ENCODE measurements at places on chromosomes 12 and 14.

DNA sequence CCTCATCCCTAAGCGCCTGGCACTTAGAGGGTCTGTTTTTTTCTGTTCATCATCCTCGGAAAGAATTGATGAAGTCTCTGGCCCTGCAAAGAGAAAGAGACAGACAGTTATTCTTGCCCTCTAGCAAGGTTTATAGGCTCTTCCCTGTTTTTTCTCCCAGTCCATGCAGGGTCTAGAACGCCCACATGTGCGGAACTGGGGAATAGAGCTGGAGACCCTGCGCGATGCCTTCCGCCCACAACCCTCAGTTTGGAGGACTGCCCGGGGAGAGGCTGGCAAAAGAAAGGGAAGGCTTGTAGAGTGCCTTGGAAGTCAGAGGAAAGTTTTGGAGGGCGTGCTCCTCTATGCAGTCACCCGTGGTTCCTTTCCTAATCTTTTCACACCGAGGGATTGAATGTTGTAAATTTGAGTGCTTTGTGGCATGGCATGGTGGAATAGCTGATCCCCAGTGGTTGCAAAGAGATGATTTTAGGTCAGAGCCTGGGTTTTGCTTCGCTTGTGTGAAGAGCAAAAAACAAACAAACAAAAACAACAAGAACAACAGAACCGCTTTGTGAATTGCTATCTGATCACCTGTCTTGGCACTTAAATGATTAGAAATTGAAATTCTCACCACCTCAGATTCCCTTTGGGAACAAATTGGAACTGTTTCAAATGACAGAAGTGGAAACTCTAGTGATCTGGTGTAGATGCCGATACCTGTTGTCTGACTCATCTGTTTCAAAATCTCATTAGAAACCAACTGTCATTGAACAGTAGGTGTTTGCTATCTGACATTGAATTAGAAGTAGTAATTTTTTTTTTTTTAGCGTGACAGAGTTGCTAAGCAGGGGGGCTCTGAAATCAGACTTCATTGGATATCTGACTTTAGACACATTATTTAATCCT, 947 bp downstream of the GAS2L3 start:
- peaks cover 10% of the 10 kb centered on the region for H3K36me3 ChIP-seq
- no peak overlapping the region for H3K27ac ChIP-seq
- peaks cover 11% of the 10 kb centered on the region for H3K4me1 ChIP-seq
- peaks cover 30% of the 10 kb centered on the region for H3K27me3 ChIP-seq
- peak; percentile 21 for DNase-seq
- H3K4me3 ChIP-seq, result peak overlapping the region; percentile 92

DNA sequence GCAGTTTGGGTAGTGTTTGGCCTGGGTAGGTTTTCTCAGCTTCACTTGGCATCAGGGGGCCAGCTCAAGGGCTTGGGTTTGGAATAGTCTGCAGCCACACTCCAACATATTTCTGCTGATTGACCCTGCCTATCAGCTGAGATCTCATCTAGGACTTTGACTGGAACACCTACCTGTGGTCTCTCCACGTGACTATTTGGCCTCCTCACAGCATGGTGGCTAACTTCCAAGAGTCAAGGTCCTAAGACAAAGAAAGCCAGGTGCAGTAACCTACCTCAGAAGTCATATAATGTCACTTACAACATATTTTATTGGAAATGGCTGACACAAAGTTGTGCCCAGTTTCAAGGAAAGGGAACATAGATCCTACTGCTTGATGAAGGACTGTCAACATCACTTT, 481.0 kb downstream of the EGLN3 start:
- H3K27me3 ChIP-seq, result no peaks in the 10 kb centered on the region
- H3K36me3 ChIP-seq, result no peaks in the 10 kb centered on the region
- no peak for DNase-seq
- H3K4me1 ChIP-seq, result peaks cover 30% of the 10 kb centered on the region
- H3K4me3 ChIP-seq, result no peak overlapping the region

DNA sequence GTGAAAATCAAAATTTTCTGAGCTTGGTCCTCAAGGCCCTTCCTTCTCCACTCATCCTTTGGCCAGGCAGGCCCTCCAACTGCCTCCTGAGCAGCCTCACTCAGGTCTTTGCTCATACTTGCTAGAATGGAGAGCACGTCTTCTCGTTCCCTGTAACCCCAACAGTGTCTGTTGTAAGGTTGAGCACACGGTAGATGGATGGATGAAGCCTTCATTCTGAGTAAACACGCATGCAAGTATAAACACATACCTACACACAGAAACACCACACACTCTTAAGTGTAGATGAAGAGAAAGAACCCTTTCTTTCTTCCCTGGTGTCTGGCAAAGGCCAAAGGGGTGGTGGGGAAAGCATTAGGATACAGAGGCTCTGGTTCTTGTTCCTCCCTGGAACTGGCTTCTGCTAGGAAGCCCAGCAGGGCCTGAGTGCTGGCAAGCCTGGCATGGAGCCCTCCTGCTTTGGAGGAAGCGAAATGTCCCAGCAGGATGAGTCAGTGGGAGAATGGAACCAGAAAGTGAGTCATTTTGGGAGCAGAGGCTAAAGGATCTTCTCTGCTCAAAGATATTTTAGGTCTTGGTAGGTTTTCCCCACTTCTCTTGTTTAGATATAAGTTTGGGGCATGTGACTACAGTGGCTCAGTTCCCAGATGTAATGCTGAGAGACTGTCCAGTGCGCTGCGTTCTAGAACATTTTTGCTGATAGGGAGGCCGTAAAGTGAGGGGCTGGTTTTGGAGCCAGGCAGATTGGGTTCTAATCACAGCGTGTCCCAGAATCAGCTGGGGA, 127.4 kb downstream of the CACNA1C start:
- no peaks in the 10 kb centered on the region for H3K36me3 ChIP-seq
- H3K27ac ChIP-seq, result no peak overlapping the region
- peaks cover 22% of the 10 kb centered on the region for H3K4me1 ChIP-seq
- H3K4me3 ChIP-seq, result no peak overlapping the region
- peaks cover 41% of the 10 kb centered on the region for H3K27me3 ChIP-seq

DNA sequence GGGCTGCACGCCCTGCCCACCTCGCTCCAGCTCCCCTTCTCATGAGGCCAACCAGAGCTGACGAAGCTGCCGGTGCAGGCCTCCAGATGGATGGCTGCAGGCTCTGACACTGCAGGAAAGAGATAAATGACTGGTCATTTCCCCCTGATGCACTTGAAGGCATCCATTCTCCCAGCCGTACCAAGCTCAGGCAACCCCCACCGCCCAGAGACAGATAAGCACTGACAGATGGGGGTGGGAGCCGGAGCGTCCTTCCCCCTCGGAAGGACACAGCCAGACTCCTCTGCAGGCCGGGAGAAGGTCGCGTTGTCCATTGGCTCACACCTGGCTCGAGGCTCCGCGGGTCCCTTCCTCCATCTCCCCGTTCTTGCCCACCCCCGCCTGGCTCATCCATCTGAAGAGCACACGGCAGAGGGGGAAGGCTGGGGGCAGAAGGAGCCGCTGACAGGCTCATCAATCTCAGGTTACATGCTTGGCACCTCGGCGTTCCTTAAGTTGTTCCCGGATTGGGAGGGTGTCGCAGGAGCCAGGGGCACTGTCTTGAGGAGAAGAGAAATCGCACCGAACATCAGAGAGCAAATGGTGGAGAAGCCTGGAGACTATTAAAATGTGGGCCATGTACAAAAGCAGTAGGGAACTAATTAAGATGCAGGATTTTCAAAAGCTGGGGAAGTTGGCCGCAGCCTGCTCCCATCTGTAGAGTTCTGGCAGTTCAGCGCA, 151.6 kb downstream of the DPF3 start:
- H3K27me3 ChIP-seq, result peaks cover 16% of the 10 kb centered on the region
- peak; percentile 52 for DNase-seq
- peak overlapping the region; percentile 11 for H3K27ac ChIP-seq
- H3K4me1 ChIP-seq, result peaks cover 75% of the 10 kb centered on the region
- peak overlapping the region; percentile 70 for H3K4me3 ChIP-seq

GRCh38 chr12:28578833-28579252, 388.6 kb downstream of the CCDC91 start:
- H3K27ac ChIP-seq, result no peak overlapping the region
- DNase-seq, result no peak
- H3K36me3 ChIP-seq, result no peaks in the 10 kb centered on the region
- no peaks in the 10 kb centered on the region for H3K4me1 ChIP-seq
- no peak overlapping the region for H3K4me3 ChIP-seq

DNA sequence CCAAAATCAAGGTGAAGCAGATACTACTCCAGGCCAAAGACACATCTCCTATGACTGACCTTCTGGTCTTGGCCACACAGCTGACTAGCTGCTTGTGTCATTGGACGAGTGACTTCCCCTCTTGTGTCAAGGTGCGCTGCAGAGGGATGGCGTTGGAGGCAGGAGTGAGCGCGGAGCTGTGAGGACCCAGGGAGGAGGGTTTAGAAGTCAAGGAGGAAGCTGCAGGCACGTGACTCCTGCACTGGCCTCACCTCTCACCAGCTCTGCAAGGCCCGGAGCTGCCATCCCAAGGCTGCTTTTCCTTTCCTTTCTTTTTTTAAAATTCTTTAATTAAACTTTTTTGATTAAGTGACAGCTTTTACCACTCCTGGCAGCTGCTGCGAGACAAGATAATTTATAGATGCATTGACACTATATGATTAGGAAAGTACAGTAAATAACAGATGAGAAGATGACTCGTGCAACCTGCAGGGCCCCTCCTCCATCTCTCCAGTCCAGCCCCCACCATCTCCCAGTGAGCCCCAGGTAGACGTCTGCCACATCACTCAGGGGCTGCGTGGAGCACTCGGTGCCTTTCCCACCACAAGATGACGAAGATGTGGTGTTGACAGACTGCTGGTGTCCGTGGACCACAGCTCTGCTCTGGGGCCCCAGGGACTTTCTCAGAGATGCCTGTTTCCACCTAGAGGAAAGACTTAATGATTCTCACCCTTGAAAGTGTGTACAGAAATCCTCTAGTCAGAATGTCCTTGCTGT, 350.6 kb downstream of the CACNA1C start:
- peaks cover 15% of the 10 kb centered on the region for H3K36me3 ChIP-seq
- peaks cover 20% of the 10 kb centered on the region for H3K4me1 ChIP-seq
- peaks cover 17% of the 10 kb centered on the region for H3K27me3 ChIP-seq
- H3K27ac ChIP-seq, result peak overlapping the region; percentile 76
- DNase-seq, result no peak

DNA sequence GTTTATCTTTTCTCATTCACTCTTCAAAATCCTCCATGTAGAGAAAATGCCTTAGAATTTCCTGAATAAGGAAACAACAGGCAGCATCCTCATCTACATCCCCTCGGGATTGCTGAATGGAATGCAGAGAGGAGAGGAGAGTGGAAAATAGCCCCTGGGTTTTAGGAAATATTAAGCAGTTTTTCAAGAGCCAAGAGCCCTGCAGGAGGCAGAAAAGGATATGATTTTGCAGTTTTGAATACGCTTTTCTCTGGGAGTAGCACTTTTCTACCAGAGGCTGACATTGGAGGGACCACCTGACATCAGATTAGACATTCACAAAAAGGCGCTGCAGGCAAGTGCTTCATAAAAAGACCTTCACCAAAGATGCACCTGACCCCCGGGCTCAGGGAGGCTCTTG, 362.2 kb upstream of the SFSWAP start:
- H3K27ac ChIP-seq, result no peak overlapping the region
- H3K36me3 ChIP-seq, result no peaks in the 10 kb centered on the region
- H3K4me1 ChIP-seq, result peaks cover 33% of the 10 kb centered on the region
- no peak overlapping the region for H3K4me3 ChIP-seq

- H3K36me3 ChIP-seq, result no peaks in the 10 kb centered on the region
- H3K4me3 ChIP-seq, result no peak overlapping the region
- H3K27ac ChIP-seq, result no peak overlapping the region
- H3K4me1 ChIP-seq, result no peaks in the 10 kb centered on the region
- DNase-seq, result no peak
- H3K27me3 ChIP-seq, result peaks cover 4% of the 10 kb centered on the region
These were observed 11.3 kb upstream of the USP15 start for GRCh38 chr12:62248873-62249272.

DNA sequence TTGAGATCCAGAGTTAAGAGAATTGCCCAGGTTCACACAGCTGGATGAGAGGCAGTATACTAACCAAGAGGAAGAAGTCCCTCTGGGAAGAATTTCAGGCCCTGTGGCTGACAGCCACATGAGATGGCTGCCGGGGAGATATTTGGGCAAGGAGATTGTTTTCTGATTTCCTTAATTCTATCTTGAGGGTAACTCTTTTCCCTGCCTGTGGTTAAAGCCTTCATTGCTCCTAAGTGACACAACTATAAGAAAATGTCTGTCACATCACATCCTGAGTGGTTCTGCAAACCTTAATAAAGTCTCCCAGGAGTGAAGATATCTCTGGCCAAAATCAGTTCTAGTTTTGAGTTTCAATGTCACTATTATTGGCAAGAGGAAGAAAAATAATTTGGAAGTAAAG, 9.6 kb downstream of the ARHGDIB start:
- no peaks in the 10 kb centered on the region for H3K36me3 ChIP-seq
- no peak for DNase-seq
- peaks cover 33% of the 10 kb centered on the region for H3K4me1 ChIP-seq
- H3K27me3 ChIP-seq, result peaks cover 3% of the 10 kb centered on the region

DNA sequence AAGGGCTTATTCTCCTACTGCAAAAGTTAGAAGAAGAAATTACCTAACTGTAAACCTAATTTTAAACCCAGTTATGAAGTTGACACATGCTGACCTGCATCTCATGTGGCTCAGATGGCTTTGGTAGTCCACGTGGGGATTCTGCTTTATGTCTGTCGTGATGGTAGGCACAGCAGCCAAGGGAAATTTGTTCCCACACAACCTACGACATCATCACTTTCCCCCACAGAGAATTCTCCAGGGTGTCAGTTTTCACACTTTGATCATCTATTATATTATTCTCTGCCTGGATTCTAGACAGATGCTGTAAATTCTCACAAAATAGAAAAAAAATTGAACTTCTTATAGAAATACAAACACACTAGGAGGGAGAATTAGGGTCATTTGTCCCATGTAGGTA, 70.6 kb downstream of the PTHLH start:
- no peak for DNase-seq
- no peaks in the 10 kb centered on the region for H3K36me3 ChIP-seq
- H3K4me3 ChIP-seq, result no peak overlapping the region
- no peaks in the 10 kb centered on the region for H3K27me3 ChIP-seq
- H3K4me1 ChIP-seq, result peaks cover 14% of the 10 kb centered on the region

DNA sequence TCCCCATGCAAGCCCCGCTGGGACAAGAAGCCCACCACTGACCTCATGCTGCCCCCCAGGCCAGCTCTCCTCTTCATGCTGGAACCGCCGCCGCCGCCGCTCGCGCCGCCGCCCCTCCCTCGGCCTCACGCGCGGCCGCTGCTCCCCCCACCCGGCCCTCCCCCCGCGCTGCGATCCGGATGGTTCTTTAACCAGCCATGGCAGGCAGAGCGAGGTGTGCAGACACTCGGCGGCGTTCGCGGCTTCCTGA, at the start of gene DCAF5:
Gene DCAF5 (minus strand): TSS at position 218 of the 250 bp plus-strand sequence. CDS start 141 bp downstream, at position 77.
- H3K36me3 ChIP-seq, result peaks cover 16% of the 10 kb centered on the region
- H3K27ac ChIP-seq, result peak within 1 kb of the TSS; percentile 94
- peaks cover 37% of the 10 kb centered on the region for H3K4me1 ChIP-seq
- peak; percentile 89 for DNase-seq
- peaks cover 24% of the 10 kb centered on the region for H3K27me3 ChIP-seq

DNA sequence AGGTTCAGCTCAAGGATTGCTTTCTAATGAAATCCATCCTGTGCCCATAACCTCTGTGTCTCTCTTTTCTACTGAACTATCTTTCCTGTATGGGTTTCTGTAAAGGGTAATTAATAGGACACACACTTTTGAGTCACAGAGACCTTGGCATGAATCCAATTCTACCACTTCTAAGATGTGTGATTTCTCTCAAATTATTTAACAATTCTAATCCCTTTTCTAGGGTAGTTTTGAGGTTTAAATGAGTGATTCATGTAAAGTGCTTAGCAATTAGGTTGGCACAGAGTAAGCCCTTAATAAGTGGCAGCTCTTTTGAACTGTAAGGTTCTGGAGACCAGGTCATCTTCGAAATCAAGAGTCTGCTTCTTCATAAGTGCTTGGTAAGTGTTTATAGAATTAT, 202.7 kb downstream of the RASSF9 start:
- H3K4me3 ChIP-seq, result no peak overlapping the region
- DNase-seq, result no peak
- no peaks in the 10 kb centered on the region for H3K36me3 ChIP-seq
- no peaks in the 10 kb centered on the region for H3K4me1 ChIP-seq
- no peaks in the 10 kb centered on the region for H3K27me3 ChIP-seq

Measured in nephron progenitor cell (in vitro differentiated cells).